HFF-Myc (cell line): ENCODE measurements at places on chromosomes 1 and 21.

DNA sequence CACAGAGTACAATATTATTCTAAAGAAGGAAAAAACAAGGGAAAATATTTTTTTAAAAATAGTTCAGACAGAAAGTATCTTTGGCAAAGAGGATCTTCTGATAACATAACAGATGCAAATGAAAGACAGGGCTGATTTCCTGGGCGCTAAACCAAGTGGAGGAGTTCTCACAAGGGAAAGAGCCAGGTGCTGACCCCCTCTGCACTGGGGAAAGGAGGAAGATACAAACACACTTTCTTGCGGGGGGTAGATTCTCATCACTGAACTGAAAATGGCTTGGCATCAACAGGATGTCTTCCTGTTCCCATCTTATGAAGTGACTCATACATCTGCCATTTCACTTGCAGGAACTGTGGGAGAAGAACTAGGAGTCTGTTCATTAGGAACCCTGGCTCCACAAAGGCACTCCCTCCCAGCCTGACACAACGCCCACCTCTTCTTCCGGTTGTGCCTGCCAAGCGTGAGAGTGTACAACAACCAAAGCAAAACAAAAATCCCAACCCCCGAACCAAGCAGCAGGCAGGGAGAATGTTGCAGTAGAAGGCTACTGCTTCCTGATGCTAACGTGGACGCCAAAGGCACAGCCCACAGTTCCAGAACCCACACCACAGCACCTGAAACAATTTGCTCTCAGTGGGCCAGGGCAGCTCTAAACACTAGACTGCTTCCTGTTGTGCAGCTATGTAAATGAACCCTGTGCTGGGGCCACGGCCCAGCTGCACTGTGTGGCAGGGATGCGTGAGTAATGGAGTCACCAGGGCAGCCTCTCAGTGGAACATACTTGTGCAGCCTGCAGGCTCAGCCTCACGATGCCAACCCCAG is 51.0 kb downstream of the GADD45A start:
- peak; percentile 87 for DNase-seq

DNA sequence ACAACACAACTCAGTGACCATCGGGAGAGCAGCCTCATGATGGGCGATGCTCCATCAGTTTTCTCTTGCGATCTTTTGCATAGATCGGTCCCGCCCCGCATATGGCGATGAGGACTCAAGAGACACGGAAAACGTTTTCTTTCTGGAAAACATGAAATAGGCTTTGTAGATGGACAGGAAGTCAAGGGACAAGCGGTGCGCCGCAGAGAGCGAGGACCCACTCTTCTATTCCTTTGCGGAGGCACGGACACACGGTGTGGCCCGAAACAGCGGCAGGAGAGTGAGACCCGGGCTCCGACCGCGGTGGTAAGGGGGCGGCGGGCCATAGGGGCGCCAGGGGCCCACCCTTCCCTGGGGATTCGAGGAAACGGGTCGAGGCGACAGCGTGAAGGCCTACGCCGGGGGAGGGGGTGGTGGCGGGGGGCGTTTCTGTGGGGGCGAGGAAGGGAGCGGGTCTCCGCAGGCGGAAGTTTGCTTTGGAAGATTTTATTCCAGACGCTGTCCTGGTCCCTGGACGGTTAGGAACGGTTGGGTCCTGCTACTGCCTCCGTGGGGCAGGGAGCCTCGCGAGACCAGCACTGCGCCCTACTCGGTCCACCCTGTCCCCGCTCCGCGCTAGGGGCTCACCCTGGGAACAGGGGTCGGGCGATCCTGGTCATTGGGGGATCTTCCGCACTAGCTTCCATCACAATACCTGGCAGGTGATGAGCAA is 796 bp upstream of the TDRKH start:
- no peak for DNase-seq

DNA sequence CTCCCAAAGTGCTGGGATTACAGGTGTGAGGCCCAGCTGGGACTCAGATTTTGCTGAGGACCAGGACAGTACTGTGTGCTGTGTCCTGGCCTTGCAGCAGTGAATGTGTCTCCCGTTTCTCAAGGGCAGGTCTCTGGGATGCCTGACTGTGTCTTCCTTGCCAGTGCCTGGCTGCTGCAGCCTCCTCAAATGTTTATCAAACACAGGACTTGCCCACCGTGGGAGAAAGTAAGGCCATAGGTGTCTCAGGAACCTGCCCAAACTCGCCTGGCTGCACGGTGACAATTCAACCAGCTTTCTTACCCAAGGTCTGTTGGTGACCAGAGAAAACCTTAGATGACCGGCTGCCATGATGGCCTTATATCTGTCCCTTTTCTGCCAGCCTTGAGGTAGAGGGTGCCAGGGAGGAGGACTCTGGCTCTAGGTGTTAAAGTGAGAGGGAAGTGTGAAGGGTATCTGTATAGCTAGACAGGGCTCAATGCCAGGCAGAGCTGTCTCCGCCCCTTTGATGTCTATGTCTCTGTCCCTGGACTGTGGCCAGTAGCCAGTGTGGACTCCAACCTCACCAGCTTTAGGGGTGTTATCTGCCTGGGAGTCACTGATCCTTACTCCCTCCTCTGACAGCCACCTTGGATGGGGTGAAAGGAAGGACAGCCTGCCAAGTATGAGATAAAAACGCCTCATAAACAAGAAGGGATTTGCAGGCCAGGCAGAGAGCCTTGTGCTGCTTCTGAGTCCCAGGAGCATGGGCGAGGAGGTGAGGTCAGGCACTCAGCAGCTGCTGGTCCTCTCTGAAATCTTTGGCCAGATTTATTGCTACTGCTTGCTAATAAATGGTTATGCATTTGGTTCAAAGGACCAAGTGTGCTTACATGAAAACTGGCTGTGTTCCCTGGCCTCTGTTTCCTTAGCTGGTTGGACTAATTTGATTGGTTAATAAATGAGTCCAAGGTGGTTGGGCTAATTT is 22.3 kb downstream of the IL6R start:
- no peak for DNase-seq

DNA sequence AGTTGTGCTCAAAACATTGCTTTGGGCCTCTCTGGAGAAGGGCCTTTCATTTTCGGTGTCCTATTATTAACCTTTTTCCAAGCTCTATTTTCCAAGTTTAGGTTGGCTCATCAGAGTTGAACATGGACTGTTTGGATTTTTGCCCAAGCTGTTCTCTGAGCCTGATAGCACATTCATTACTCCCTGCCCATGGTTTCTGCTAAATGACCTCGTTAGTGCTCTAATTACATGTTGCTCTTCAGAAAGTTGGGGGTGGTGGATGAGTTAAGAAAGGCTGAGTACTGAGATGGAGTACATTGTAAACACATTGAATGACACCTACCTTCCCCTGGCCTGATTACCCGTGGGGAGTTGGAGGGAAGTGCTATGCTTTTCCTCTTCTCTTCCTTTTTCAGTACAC is 38.9 kb downstream of the LMO4 start:
- DNase-seq = no peak

DNA sequence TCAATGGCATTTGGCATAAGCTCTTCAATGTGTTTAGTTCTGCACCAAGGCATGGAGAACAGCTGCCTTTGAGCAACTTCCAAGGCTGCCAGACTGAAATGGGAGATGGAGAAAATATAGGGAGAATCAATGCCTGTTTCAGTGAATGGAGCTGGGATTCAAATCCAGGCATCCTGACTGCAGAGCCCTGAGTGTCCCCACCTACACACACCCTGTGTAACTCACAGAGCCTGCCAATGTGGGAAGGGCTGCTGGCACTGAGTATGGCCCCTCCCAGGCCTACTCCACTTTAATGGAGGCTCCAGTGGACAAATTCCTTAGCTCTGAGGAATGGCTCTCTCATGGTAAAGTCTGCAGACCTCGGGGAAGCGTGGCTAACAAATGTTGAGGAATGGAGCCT is 145.6 kb upstream of the TNR start:
- no peak for DNase-seq

- no peak for DNase-seq
Observed at GRCh38 chr1:229086091-229086490, 184.8 kb upstream of the RAB4A start.

DNA sequence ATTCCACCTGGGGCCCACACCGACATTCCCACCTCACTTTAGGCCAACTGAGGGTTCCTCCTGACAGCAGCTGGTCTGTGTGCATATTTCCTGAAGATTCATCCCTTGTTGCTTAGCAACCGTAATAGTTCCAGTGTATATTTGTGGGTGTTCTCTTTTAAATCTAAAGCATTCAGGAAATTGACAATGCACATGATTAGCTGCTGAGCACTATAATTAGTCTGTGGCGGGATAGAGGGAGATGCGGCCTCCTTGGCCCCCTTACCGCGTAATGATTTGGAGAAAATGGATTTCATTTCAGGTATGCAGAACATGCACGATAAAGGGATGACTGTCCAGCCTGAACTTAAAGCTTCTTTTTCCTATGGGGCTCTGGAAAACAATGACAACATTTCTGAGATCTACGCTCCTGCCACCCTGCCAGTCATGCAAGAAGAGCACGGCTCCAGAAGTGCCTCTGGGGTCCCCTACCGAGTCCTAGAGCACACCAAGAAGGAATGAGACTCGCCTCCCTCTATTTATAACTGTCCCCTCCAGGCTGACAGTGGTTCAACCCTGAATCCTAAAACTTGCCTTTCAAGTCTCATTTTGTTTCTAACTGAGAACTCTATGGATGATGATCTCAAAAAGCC is 33.8 kb upstream of the RCAN3 start:
- no peak for DNase-seq

DNA sequence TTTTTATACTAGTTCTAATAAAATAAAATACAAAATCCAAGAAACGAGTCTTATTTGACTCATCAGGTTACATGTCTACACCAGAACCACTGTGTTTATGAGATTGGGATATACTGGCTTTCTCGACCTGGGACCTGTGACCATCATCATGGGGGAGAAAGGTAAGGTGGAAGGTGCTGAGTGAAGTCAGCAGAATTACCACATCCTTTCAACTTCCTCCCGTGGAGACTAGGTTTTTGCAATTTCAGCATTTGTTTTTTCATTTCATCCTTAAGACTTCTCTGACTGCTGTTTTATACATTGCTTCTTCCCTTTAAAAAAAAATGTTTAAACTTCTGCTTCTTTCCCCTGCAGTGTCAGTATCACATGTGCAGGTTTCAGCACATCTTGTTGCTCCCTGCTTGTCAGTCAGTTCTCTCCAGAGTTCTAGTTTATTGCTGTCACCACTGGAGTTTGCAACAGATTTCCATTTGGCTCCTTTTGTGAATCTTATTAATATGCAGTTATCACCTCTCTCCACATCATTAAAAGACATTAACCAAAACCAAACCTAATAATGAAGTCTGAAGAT is 60.4 kb upstream of the HAO2 start:
- DNase-seq = no peak

- DNase-seq = no peak
Observed at GRCh38 chr1:76865696-76866286, 1.5 kb upstream of the ST6GALNAC5 start.

DNA sequence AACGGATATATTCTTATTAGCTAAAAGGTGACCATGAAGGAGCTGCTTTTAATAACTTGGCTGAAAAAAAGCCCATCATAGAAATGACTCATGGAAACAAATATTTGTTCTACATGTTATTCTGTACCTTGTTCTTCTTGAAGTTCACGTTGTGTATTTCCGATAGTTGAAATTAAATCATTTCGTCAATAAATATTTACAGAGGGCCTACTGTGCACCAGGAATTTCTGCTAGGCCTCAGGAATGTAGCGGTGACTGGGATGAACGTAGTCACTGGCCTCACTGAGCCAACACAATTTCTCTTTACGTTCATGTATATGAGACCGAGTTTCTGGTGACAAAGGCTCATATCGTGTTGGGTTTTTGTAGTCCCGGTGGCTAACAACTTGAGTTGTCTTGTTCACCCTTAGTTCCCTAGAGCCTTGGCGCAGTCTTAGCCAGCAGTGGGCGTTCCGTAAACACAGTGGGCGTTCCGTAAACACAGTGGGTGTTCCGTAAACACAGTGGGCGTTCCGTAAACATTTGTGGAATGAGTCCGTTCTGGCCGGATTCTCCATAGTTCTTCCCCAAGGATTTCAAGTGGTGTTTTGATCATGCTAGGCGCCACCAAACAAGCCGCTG is 53.2 kb upstream of the VAMP3 start:
- DNase-seq = no peak

- DNase-seq = no peak
Observed at GRCh38 chr1:197453376-197454058, 185.5 kb downstream of the CRB1 start.

- DNase-seq = no peak
Observed at GRCh38 chr1:34213956-34214355, 37.2 kb downstream of the C1orf94 start.

DNA sequence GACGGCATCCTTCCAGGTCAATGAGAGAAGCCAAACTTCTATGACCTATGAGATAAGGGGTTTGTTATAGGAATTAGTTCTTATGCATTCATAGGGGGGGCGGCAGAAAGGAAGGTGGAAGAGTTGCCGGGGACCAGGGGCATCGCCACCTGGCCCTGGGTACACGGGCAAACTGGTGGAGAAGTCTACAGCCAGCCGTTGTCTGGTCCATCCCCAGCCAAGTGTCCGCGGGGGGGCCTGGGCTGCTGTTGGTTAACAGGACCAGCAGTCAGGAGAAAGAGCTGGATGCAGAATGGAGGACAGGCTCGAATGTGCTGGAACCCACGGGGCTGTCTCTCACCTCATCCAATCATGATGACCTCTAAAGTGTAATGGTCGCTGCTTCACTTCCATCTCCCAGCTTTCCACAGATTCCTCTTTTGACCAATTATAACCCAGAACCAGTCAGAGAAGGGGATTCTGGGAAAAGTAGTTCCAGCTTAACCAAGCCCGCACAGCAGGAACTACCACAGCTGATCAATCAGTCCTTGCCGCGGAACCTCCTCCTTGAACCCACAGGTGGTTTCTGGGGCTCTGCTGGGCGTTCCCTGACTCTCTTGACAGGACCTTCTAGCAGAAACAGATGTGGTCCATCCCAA is 17.8 kb downstream of the TMEM51 start:
- DNase-seq = no peak

- peak; percentile 63 for DNase-seq
Observed at GRCh38 chr1:71049951-71050598, 2.5 kb upstream of the PTGER3 start.

- DNase-seq = no peak
Observed at GRCh38 chr1:115499253-115499652, 142.5 kb upstream of the VANGL1 start.

GRCh38 chr1:108962681-108963051 is 618 bp downstream of the CLCC1 start:
- DNase-seq = no peak

GRCh38 chr21:15976807-15977206 is 247.0 kb downstream of the USP25 start:
- DNase-seq = no peak

DNA sequence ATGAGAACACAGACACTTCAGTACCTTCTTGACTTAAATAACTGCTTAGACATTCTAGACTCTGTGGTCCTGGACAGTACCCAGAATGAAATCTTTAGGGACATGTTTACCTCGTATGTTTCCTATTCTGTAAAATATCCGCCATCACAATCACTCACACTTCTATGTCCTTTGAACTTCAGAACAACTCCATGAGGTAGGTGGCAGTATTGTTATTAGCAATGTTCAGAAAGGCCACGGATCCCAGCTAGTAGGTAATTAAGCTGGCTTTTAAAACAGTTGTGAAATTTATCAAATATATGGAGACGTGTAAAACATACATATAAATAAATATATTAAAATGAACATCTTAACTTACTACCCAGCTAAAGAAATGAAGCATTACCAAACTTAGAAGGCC is 83.4 kb downstream of the CACHD1 start:
- no peak for DNase-seq
